ENCODE measurements at places on chromosomes 11 and 22.
A peak's percentile ranks its signal among the peaks of the same experiment; 100 is the strongest.

- peak; percentile 17 for DNase-seq
Observed at GRCh38 chr11:19597876-19598275, 114.8 kb upstream of the NAV2 start.

DNA sequence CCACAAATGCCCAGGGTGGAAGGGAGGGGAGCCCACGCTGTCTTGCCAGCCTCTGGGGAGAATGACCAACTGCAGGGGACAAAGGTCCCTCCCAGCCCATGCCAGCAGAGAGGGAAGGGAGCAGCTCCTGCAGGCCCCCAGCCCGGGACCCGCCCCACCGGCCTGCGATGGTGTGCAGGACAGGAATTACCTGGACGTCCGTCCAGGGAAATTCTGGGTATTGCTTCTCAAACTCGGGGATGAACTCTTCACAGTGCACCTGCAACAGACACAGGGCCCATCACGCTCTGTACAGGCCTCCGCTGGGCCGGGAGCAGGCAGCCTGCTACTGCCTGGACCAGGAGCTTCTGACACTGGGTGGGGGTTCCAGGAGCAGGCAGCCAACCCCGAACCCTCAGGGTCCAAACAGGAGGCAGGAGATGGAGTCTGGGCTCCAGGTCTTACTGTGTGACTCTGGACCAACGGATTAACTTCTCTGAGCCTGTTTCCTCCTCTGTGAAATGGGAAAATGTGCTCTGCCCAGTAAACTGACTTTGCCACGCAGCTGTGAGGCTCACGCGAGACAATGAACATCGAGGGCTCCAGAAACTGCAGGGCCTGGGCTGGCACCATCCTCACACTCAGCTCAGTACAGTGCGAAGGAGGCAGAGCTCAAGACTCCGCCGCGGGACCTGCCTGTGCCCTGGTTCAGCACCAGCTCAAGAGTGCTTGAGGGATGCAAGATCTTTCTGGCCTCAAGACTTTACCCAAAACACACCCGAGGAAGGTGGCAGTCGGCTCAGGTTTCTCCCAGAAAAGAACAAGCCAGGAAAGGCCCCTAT is 17.4 kb downstream of the TTLL12 start:
- DNase-seq, result no peak

GRCh38 chr11:5473921-5474320 is 14.6 kb upstream of the OR52D1 start:
- no peak for DNase-seq

DNA sequence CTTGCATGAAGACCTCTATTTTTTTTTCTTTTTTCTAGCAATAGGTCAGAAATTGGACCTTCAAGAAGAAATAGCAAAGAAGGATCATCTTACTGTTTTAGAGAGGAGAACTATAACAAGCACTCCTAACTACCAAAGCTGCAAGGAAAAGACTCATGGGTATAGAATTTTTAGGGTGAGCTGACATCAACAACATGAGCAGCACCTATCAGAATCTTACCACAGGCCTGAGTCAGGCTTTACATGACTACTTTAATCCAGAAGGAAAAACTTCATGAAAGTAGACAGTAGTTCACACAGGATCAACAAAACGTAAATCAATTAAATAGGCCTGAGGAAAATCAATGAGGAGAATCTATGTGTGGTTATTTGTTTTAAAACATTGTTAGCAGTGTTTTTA is 130.5 kb downstream of the FAM76B start:
- peak; percentile 34 for DNase-seq

GRCh38 chr11:120147094-120147949 is 9.4 kb upstream of the TRIM29 start:
- DNase-seq, result no peak

- no peak for DNase-seq
Observed at GRCh38 chr11:128931668-128932067, 11.0 kb downstream of the TP53AIP1 start.

DNA sequence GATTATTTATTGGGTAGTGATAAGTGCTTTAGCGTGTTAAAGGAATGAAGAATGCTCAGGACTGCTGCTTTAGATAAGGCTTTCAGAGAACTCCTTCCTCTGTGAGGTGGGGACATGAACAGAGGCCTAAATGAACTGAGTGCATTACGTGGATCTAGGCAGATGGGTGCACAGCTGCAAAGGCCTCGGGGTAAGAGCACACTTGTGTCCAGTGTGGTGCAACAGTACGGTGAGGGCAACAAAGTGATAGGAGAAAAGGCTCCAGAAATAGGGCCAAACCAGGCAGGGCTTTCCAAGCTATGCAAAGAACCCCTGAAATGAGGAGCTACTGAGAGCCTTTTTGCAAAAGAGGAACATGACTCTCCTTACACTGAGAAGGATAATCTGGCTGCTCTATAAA is 45.3 kb upstream of the ARHGAP32 start:
- peak; percentile 67 for DNase-seq

DNA sequence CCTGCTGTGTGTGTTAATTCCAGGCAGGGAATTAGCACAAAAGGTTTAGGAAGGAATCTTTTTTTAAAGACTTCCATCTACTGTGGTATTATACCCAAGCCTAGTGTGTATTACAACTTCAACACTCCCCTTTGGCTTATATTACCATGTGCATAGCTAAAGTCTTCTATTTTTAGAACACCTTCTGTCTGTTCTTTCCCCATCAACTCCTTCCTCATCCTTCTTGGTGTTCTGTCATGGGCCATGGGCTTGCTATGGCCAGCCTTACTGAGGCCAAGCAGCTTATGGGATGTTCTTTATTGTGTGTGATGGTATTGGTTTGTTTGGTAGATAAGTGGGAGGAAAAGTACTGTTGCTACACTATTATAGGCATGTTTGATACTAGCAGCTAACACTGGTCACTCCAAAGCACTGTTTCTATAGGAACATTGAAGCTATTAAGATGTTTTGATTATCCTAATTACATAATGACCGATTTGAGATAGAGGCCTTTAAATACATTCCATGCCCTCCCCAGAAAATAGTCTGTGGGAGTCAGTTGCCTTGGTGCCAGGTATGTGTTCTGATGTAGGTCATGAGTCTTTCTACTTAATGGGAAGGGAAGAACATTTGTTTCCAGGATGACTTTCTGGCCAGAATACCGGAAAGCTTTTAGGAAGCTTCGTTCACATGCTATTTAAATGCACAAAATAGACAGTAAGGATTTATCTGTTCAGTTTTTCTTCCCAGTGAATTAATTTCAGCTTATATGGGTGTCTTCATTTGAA is 16.5 kb downstream of the MCAM start:
- no peak for DNase-seq

- DNase-seq, result no peak
Observed at GRCh38 chr11:67651976-67652781, 1.6 kb upstream of the ACY3 start.

DNA sequence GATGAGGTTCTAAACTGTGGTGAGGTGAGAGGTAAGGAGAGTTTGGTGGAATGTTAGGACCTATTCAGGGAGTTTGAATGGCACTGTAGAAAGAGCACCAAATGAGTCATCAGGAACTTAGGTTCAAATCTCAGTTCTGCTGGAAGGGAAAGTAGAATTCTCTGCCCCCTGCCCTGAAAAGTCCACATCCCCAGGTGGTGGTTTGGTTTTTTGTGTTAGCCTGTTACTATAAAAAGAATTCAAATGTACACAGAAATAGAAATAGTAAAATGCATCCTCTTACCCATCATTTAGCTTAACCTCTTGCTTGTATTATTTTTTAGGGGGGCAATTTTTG is 20.2 kb downstream of the PPFIBP2 start:
- no peak for DNase-seq

DNA sequence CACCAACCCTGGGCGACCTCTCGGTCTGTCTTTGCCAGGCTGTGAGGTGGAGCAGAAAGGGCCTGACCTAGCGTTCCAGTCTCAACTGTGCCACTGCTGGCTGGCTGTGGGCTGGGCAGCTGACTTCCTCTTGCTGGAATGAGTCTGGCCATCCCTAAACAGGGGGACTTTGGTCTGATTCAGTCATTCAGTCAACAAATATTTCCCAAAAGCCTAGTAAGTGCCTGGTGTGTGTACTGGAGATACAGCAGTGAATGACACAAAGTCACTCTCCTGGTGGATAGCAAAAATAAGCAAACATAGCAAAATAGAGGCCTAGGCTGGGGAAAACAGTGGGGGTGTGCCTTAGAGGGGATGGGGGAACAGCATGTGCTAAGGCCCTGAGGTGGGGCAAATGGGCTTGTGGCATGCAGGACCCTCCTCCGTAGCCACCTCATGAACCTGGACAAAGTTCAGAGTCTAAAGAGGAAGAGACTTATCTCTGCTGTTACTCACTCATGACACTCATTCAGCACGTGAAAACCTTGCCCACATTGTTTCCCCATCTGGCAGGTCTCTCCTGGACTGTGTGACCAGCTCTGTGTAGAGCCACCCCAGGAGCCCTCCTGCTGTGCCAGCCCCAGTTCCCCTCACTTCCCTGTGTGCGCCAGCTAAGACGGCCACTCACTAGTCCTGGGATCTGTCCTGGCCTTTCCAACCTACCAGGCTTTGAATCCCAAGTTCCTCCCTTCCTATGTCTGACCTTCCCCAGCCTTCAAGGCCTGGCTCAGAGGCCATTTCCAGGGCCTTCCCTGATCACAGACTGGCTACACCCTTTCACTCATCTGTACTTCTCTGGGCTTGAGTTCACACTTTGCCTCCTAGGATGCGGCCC is 4.7 kb downstream of the GUCD1 start:
- peak; percentile 31 for DNase-seq

DNA sequence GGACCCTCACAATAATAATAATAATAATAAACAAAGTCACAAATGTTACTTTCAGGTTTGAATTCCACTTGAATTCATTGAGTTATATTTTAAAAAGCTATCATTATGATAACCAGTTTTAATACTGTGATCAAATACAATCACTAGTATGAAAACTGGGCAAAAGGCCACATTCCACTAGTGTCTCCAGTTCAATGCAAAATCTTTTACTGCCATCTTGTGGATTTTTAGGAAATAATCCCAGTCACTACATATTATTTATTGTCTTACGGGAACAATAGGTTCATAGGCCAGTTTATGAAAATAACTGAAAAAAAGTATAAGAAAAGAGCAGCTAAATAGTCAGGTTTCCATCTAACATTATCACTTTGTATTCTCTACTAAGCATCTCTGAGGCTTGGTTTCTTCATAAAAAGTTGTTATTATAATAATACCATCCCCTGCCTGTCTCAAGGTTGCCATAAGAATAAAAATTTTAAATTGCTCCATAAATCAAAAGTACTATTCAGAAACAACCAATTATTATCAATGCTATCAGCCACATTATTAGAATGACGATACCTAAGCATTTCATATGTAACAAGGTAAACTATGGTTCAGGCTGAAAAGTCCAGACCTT is 533.9 kb upstream of the CCDC90B start:
- peak; percentile 66 for DNase-seq

DNA sequence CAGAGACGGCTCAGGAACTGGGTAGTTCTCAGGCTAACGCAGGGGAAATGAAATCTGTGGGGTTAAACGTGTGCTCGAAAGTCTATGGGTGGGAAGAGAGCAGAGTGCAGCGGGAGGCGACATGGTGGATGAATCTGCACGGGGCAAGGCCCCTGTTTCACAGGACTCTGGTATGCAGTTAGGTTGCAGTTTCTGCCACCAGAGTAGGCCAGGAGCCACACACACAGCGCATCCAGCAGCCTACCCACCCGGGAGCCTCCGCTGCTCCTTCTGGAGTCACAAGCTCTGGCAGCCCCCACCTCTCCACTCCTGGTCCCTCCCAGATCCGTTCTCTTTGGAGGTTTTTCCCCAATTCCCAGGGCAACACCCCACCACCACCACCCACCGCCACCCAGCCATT is 27.0 kb downstream of the SPATA19 start:
- no peak for DNase-seq

DNA sequence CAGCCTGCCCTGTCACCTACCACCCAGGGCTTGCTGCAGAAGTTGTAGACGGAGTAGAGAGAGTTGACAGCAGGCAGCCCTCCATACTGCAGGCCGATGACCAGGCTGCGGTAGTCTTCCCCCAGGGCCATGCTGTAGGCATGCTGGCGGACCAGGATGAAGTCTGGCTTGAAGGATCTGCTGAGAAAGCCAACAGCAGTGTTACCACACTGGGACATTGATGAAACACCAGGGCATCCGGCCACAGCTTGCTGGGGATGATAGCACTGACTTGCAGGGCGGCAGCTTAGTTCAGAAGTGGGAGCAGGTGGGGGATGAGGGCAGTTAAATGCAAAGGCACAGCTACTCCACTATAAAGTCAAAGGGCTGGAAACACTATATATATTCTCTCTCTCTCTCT is 67.4 kb downstream of the TIMP3 start:
- DNase-seq, result no peak

- DNase-seq, result no peak
Observed at GRCh38 chr11:2267306-2267850, 3.0 kb downstream of the ASCL2 start.

GRCh38 chr11:1739576-1739975 is 10.8 kb downstream of the IFITM10 start:
- no peak for DNase-seq

DNA sequence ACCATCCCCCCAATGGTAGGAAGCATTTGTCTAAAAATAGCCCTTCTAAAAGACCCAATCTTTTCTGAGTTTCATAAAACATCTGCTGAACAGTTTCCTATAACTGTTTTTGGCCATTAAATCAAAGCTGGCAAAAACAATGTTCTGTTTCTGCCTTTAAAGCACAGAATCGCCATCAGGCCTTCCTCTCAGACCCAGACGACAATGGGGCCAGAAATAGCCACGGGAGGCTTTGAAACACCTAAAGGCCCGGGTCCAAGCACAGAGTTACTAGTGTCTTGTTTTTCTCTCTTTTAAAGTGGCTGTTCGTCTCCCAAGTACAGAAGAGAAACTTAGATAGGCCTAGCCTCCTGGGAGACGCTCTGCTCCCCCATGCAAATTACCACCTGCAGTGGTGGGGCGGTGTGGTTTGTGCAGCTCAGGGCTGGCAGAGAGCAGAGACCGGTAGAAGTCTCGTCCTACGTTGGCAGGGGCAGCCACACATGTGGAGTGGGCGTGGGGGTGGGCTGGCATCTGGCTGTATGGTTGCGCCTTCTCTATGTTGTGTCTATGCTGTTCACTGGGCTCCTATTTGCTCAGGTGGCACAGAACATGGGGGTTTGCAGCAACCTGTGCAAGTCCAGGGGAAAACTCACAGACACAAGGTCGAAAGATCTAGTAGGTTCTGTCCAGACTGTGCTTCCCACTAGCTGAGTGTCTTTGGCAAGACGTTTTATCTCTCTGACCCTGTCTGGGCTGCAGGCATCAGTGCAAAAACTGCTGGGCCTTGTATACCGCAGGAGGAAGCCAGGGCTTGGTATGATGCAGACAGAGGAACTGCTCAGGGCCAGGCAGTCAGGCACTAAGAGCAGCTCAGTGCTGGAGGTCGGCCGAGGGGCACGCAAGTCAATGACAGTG is 23.6 kb upstream of the ETS1 start:
- no peak for DNase-seq

DNA sequence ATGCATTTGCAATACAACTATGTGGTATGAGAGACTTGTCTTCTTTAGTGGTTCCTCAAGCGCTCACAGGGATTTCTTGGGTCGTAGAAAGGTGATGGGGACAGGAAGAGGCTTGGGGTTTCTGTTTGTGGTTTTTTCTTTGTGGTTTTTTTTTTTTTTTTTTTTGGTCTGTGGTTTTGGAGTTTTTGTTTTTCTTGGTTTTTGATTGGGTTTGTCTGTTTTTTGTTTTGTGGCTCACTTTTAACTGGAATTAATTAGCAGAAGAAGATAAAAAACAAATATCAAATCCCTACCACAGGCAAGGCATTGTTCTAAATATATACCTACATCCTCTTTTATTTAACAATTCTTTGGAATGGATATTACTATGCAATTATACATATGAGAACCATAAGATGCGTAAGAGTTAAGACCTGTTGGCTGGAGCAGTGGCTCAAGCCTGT is 5.5 kb downstream of the TTC28 start:
- peak; percentile 67 for DNase-seq
